Activated naive CD8-positive, alpha-beta T cell treated with anti-CD3 and anti-CD28 coated beads for 36 hours (primary cell): ENCODE measurements at places on chromosomes 1 and 21. TPM values are rescaled to one million over a fixed set of nuclear protein-coding genes. Genes with fewer than 3 reads are reported as not detected.

GRCh38 chr1:235105051-235106043 is 23.3 kb downstream of the TOMM20 start:
- H3K27ac ChIP-seq, result peak overlapping the region; percentile 87
- H3K27me3 ChIP-seq, result peaks cover 10% of the 10 kb centered on the region
- peaks cover 38% of the 10 kb centered on the region for H3K36me3 ChIP-seq
- H3K4me1 ChIP-seq, result peaks cover 28% of the 10 kb centered on the region

- H3K4me3 ChIP-seq, result no peak overlapping the region
- no peaks in the 10 kb centered on the region for H3K27me3 ChIP-seq
- DNase-seq, result peak; percentile 12
- no peak overlapping the region for H3K27ac ChIP-seq
- H3K4me1 ChIP-seq, result peaks cover 8% of the 10 kb centered on the region
Measured at GRCh38 chr1:46180082-46180616, 3.9 kb upstream of the P3R3URF start.

The AGRN gene
- total RNA-seq, result 30.4 TPM

DNA sequence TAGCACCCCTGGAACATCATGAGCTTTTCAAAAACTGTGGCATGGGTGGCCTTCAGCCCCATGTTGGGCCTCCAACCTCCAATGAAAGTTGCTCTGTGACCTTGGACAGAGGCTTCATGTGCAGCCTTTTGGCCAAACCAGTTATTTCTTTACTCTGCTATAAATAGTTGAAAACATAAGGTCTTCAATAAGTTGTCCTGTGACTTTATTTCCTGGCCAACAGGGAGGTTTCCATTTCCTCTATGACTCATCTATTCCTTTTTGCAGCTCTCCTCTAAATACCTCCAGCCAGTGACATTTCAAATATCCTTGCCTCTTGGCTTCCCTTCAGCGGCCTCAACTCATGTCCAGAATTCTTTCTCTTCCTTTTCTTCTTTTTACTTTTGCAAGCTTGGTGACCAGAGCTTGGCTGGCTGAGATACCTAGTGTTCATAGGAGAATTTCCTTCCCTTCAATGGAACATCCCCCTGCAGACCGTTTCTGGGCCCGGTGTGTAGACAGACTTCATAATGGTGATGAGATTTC is 22.7 kb upstream of the TRIM67 start:
- no peak overlapping the region for H3K27ac ChIP-seq
- peaks cover 2% of the 10 kb centered on the region for H3K36me3 ChIP-seq
- no peak for DNase-seq
- H3K27me3 ChIP-seq, result peaks cover 32% of the 10 kb centered on the region

DNA sequence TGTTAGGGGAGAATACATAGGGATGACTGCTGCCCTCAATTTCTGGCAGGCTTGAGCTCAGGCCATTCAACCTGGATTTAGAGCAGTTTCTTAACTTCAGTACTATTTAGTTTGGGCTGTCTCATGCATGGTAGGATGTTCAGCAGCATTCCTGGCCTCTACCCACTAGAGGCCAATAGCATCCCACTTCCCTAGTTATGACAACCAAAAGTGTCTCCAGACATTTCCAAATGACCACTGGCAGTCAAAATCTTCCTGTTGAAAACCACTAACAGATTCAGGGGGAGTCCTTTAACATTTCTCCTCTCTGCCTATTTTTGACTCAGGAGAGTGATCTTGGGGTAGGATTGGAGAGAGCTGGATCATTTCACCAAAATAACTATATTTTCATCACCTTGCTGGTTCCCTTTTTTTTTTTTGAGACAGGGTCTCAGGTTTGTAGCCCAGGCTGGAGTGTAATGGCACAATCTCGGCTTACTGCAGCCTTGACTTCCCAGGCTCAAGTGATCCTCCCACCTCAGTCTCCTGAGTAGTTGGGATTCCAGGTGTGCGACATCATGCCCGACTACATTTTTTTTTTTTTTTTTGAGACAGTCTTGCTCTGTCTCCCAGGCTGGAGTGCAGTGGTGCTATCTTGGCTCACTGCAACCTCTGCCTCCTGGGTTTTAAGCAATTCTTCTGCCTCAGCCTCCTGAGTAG is 8.7 kb downstream of the GNAT2 start:
- no peaks in the 10 kb centered on the region for H3K36me3 ChIP-seq
- peaks cover 1% of the 10 kb centered on the region for H3K4me1 ChIP-seq
- H3K27ac ChIP-seq, result no peak overlapping the region
- H3K27me3 ChIP-seq, result no peaks in the 10 kb centered on the region
- H3K4me3 ChIP-seq, result no peak overlapping the region
- DNase-seq, result no peak

The APCS gene
- not detected for total RNA-seq

GRCh38 chr1:16605532-16606505 is 7.5 kb downstream of the NBPF1 start:
- no peak overlapping the region for H3K4me3 ChIP-seq
- H3K27me3 ChIP-seq, result no peaks in the 10 kb centered on the region
- H3K4me1 ChIP-seq, result no peaks in the 10 kb centered on the region
- H3K27ac ChIP-seq, result no peak overlapping the region

The MAP3K7CL gene
- total RNA-seq, result 4.8 TPM

The ANGPTL1 gene
- not detected for total RNA-seq

The PRR9 gene
- not detected for total RNA-seq

DNA sequence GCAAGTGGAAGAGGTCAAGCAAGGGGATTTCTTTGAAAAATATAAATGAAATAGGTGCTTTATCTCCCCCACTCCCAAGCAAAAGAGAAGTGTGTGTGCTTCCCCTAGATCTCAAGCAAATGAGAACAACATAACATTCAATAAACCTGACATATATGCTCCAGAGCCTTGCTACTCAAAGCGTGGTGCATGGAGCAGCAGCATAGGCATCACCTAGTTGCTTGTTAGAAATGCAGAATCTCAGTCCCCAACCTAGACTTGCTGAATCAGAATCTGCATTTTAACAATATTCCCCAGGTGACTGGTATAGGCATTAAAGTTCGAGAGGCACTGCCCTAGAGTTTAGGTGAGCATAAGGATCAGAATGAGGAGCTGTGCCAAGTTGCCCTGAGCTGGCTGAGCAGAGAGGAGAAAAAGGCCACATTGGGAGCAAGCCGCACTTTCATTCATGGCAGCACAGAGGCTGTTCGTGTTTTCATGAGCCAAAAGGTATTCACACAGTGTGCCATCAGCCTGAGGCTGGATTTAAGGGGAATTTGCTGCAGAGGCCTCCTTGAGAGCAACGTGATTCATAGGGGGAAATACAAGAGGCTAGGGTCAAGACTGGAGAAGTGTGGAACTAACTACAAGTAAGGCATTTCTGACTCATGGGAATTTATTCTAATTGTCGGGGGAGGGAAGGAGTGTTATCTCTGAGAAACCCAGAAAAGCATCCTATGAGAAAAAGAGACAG is 14.3 kb upstream of the LPAR3 start:
- H3K27ac ChIP-seq, result no peak overlapping the region
- H3K4me3 ChIP-seq, result no peak overlapping the region
- DNase-seq, result no peak
- H3K36me3 ChIP-seq, result no peaks in the 10 kb centered on the region
- peaks cover 4% of the 10 kb centered on the region for H3K4me1 ChIP-seq
- peaks cover 11% of the 10 kb centered on the region for H3K27me3 ChIP-seq

DNA sequence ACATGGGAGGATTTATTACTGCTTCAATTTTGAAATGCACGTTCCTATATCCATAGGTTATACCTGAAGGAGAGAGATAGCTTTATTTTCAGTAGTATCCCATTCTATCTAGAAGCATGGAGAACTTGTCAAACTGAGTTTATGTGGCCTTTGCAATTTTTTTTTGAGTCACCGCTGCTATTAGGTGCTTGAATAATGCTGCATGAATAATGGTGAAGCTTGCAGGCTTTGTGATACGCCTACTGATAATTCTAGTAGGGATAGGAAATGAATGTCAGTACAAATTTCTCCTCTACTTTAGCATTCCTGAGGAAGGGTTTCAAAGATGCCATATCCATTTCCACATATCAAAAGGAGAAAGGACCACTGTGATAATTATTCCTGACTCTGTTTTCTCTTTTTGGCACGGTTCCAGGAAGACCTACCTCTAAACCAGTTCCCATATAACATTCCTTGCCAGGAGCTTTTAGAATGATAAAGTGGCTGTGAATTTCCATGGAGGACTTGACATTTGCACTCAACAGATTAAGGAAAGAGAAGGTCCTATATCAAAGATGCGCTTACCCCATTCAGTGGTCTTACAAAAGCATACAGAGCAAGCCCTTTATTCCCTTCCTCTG is 83.5 kb downstream of the SPATA46 start:
- no peak overlapping the region for H3K27ac ChIP-seq
- H3K4me1 ChIP-seq, result no peaks in the 10 kb centered on the region
- no peaks in the 10 kb centered on the region for H3K36me3 ChIP-seq
- no peak overlapping the region for H3K4me3 ChIP-seq
- DNase-seq, result no peak

DNA sequence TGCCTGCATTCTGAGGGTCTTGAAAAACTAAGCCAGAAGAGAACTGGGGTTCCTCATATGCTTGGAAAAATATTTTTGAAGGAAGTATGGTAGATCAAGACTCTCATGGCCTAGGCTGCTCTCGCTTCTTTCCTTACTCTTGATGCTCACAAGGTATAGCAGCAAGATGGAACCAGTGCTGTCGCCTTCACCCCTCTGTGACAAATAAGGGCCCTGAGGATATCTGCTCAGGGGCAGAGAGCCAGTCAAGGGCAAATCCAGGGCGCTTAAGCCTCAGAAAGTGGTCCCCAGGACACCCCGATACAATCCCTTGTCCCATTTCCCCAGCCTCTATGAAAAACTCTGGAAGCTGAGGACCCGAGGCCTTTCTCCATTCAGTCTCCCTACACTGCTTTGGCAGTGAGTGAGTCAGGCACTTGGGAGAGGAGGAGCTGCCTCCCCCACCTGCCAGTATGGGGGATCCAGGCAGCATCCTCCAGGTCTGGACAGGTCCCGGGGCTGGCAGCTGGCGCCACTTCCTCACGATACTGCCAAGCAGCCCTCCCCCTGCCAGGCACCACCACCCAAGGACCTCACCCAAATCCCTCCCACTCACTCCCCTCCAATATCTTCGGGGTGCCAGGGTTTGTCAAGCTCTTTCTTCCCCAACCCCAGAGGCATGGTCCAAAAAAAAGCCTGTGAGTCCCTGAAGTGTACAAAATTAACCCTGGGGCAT is 1.3 kb downstream of the IGSF9 start:
- H3K27me3 ChIP-seq, result peaks cover 21% of the 10 kb centered on the region
- no peak overlapping the region for H3K4me3 ChIP-seq
- H3K36me3 ChIP-seq, result no peaks in the 10 kb centered on the region
- H3K4me1 ChIP-seq, result peaks cover 4% of the 10 kb centered on the region
- H3K27ac ChIP-seq, result no peak overlapping the region

DNA sequence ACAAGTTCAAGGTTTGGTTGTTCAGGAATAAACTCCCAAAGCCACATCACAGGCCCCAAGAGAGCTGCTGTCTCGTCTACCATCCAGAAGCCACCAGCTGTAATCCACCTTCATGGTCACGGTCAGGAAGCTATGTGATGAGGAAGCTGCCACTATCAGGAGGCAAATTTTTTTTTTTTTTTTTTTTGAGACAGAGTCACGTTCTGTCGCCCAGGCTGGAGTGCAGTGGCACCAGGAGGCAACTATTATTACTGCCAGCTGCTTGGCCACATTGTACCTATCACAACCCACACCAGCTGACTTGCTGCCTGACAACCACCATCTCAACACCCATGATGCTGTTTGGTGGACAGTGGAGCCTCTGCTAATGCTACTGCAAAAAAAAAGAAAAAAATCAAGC is 124.1 kb downstream of the OMA1 start:
- H3K27me3 ChIP-seq, result no peaks in the 10 kb centered on the region
- no peak overlapping the region for H3K4me3 ChIP-seq
- peaks cover 2% of the 10 kb centered on the region for H3K36me3 ChIP-seq
- no peaks in the 10 kb centered on the region for H3K4me1 ChIP-seq

The RNASEL gene
- 4.1 TPM for total RNA-seq

The PRKACB gene
- total RNA-seq, result 43.2 TPM

- H3K27me3 ChIP-seq, result no peaks in the 10 kb centered on the region
- DNase-seq, result no peak
- peaks cover 51% of the 10 kb centered on the region for H3K4me1 ChIP-seq
- H3K36me3 ChIP-seq, result peaks cover 12% of the 10 kb centered on the region
- H3K4me3 ChIP-seq, result no peak overlapping the region
Measured at GRCh38 chr1:204465546-204466415, 28.8 kb downstream of the PIK3C2B start.

DNA sequence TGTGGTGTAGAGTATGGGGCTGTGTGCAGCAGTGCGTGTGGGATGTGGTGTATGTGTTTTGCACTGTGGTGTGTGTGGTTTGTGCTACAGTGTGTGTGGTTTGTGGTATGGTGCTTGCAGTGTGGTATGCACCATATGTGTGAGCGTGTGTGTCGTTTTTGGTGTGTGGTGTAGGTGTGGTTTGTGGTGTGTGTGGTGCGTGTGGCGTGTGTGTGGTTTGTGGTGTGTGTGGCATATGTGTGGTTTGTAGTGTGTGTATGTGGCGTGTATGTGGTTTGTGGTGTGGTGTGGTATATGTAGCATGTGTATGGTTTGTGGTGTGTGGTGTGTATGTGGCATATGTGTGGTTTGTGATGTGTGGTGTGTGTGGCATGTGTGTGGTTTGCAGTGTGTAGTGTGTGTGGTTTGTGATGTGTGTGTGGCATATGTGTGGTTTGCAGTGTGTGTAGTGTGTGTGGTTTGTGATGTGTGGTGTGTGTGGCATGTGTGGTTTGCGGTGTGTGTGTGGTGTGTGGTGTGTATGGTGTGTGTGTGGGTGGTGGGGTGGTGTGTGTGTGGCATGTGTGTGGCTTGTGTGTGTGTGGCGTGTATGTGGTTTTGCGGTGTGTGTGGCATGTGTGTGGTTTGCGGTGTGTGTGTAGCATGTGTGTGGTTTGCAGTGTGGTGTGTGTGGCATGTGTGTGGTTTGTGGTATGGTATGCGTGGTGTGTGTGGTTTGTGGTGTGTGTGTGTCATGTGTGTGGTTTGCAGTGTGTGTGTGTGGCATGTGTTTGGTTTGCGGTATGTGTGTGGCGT is 53.5 kb upstream of the TRAPPC10 start:
- no peak for DNase-seq
- H3K27ac ChIP-seq, result no peak overlapping the region
- peaks cover 27% of the 10 kb centered on the region for H3K36me3 ChIP-seq
- H3K4me1 ChIP-seq, result peaks cover 24% of the 10 kb centered on the region
- H3K4me3 ChIP-seq, result no peak overlapping the region
